ENCODE measurements at places on chromosomes 1 and 21. TPM values are rescaled to one million over a fixed set of nuclear protein-coding genes. Genes with fewer than 3 reads are reported as not detected.

Gene SIK1
- 17.0 TPM for total RNA-seq

Gene LYPD8
- not detected for total RNA-seq

Gene UBL4B
- total RNA-seq, result not detected

Gene CFAP45
- 2.8 TPM for total RNA-seq

Gene NOTCH2
- total RNA-seq, result 142 TPM

DNA sequence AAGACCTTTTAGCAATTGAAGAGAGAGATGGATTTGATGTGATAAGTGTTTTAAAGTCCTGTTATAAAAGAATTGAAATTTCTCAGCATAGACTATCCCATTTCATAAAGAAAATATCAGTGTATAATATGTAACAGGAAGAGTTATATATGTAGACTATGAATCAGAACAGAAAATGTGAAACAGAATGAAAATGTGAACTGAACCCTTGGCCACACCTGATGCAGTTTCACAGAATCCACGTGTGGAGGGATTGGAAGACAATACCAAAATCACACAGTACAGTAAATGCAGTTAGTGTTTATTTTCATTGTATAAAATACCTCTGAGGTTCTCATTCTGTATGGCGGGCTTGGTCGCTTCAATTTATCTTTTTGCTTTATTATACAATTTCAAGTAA lies 9.9 kb upstream of the SLAMF1 start:
- DNase-seq, result no peak
- H3K4me3 ChIP-seq, result no peak overlapping the region
- peaks cover 13% of the 10 kb centered on the region for H3K27me3 ChIP-seq
- H3K27ac ChIP-seq, result no peak overlapping the region
- H3K36me3 ChIP-seq, result no peaks in the 10 kb centered on the region

GRCh38 chr1:206706298-206706791 lies 21.6 kb downstream of the MAPKAPK2 start:
- H3K36me3 ChIP-seq, result no peaks in the 10 kb centered on the region
- no peak for DNase-seq
- H3K4me1 ChIP-seq, result peaks cover 62% of the 10 kb centered on the region
- H3K27ac ChIP-seq, result no peak overlapping the region
- no peaks in the 10 kb centered on the region for H3K27me3 ChIP-seq

DNA sequence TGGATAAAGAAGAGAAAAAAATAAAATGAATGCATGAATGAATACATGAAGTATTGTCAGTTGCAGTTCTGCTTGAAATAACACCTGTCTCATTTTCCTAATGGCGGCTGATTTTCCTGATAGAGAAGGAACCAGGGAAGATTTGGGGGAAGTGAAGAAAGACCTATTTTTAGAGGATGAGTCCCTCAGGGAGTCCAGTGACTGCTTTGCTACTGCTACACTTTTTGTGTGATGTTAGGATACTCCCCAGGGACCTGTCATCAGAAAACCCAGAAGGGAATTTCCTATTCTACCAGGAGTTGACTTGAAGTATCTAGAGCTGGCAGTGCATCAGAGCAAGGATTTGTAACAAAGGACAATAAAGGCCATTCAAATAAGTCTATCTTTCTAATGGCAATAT lies 114.8 kb downstream of the MAB21L3 start:
- H3K27ac ChIP-seq, result no peak overlapping the region
- no peak for DNase-seq
- no peaks in the 10 kb centered on the region for H3K27me3 ChIP-seq
- H3K36me3 ChIP-seq, result no peaks in the 10 kb centered on the region

DNA sequence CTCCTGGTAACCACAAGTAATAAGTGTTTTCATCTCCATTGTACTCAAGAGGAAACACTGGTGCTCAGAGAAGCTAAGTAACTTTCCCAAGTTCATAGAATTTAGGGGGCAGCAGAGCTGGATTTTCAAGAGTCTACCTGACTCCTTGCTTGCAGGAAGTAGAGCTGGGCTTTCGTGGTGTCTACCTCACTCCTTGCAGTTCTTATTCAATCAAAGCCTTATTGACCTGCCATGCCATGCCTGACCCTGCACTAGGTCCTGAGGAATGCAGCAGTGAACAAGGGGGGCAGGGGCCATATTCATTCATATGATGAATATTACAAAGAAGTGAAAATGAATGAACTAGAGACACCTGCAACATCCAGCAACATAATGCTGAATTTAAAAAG lies 93.3 kb downstream of the GLIS1 start:
- DNase-seq, result peak; percentile 6
- peaks cover 19% of the 10 kb centered on the region for H3K27me3 ChIP-seq
- H3K27ac ChIP-seq, result no peak overlapping the region
- H3K36me3 ChIP-seq, result no peaks in the 10 kb centered on the region
- H3K4me3 ChIP-seq, result no peak overlapping the region

GRCh38 chr1:183622884-183623785 lies 12.4 kb downstream of the ARPC5 start:
- DNase-seq, result no peak
- H3K27me3 ChIP-seq, result no peaks in the 10 kb centered on the region

DNA sequence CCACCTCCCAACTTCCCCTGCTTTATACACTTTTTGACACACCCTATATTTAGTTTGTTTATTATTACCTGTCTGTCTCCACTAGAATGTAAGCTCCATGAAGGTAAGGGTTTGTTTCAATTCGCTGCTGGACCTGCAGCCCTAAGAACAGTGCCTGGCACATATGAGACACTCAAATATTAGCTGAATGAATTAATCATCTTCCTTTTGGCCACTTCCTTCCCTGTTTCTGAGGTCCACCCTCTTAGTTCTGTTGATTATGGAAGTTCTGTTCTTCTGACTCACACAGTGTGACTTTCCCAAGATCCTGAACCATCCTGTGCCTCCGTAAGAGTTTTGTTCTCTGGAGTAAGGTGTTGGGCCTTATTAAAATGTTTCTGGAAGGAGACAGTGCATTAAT lies 40.4 kb upstream of the GJA5 start:
- H3K4me3 ChIP-seq, result no peak overlapping the region
- no peaks in the 10 kb centered on the region for H3K36me3 ChIP-seq
- DNase-seq, result no peak
- no peak overlapping the region for H3K27ac ChIP-seq
- no peaks in the 10 kb centered on the region for H3K27me3 ChIP-seq

- no peak overlapping the region for H3K4me3 ChIP-seq
- H3K27me3 ChIP-seq, result peaks cover 30% of the 10 kb centered on the region
- H3K36me3 ChIP-seq, result no peaks in the 10 kb centered on the region
- no peak for DNase-seq
- no peaks in the 10 kb centered on the region for H3K4me1 ChIP-seq
These were observed 196.5 kb downstream of the IER5 start for GRCh38 chr1:181284978-181285377.

GRCh38 chr1:10903821-10904220 lies 107.4 kb upstream of the CASZ1 start:
- no peak for DNase-seq
- H3K4me1 ChIP-seq, result peaks cover 44% of the 10 kb centered on the region
- H3K36me3 ChIP-seq, result no peaks in the 10 kb centered on the region
- H3K27ac ChIP-seq, result no peak overlapping the region
- no peak overlapping the region for H3K4me3 ChIP-seq

GRCh38 chr21:42409366-42409765 lies 5.7 kb downstream of the UBASH3A start:
- no peak overlapping the region for H3K4me3 ChIP-seq
- DNase-seq, result no peak
- no peaks in the 10 kb centered on the region for H3K4me1 ChIP-seq
- H3K36me3 ChIP-seq, result no peaks in the 10 kb centered on the region
- no peak overlapping the region for H3K27ac ChIP-seq
- H3K27me3 ChIP-seq, result peaks cover 6% of the 10 kb centered on the region

- no peaks in the 10 kb centered on the region for H3K36me3 ChIP-seq
- H3K27ac ChIP-seq, result no peak overlapping the region
- DNase-seq, result no peak
- peaks cover 14% of the 10 kb centered on the region for H3K27me3 ChIP-seq
- no peaks in the 10 kb centered on the region for H3K4me1 ChIP-seq
These were observed 26.7 kb upstream of the RPTN start for GRCh38 chr1:152185544-152186391.

DNA sequence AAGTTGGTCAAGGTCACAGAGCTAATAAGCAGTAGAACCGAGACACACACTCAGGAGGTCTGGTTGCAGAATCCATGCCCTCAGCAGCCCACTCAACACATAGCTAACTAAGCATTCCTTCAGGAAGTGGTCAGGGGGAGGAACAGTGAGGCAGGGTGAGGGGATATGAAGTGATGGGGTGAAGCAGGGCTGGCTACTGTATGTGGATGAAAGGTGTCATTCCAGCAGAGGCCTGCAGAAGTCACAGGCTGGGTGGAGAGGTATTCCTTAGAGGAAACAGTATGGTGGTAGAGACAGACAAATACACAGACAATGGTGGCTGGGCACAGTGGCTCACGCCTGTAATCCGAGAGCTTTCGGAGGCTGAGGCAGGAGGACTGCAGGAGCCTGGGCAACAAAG lies 14.1 kb downstream of the TMCO4 start:
- H3K27ac ChIP-seq, result peak overlapping the region; percentile 36
- peaks cover 4% of the 10 kb centered on the region for H3K4me1 ChIP-seq
- DNase-seq, result no peak
- H3K27me3 ChIP-seq, result no peaks in the 10 kb centered on the region
- H3K4me3 ChIP-seq, result peak overlapping the region; percentile 14

DNA sequence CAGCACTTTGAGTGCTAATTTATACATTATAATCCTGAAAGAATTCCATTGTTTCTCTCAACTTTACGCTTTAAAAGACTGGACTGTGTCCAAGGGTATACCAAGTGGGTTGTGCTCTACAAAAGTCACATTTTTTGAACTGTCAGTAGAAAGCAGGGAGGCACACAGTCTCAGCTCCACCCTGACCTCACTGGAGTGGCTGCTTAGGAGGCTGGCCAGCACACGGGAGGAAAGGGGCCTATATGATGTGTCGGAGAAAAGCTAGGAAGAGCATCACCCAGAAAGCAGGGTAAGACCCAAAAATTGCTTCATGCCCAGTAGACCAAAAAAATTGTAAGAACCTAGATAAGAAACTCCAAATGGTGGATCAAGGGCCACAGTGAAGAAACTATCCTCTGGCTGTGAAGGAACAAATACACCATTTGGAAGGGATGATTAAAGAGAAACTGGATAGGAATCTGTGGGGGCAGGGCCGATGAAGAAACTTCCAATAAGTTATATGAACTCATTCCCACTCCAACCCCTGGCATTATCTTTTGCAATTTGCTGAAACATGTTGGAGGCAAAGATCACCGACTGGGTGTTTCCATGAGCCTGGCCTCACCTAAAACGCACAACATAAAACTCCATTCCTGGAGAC lies 1.9 kb downstream of the S100A10 start:
- H3K27ac ChIP-seq, result peak overlapping the region; percentile 99
- H3K4me1 ChIP-seq, result peaks cover 34% of the 10 kb centered on the region
- H3K27me3 ChIP-seq, result peaks cover 23% of the 10 kb centered on the region

GRCh38 chr21:38123626-38124025 lies 133.2 kb upstream of the KCNJ15 start:
- peaks cover 3% of the 10 kb centered on the region for H3K27me3 ChIP-seq
- no peaks in the 10 kb centered on the region for H3K36me3 ChIP-seq
- H3K4me3 ChIP-seq, result no peak overlapping the region
- H3K27ac ChIP-seq, result no peak overlapping the region
- DNase-seq, result no peak

All from type B pancreatic cell (in vitro differentiated cells).